Cerebellar nuclear complex (tissue), 1 donor: ENCODE measurements at places on chromosomes 3 and 15.

DNA sequence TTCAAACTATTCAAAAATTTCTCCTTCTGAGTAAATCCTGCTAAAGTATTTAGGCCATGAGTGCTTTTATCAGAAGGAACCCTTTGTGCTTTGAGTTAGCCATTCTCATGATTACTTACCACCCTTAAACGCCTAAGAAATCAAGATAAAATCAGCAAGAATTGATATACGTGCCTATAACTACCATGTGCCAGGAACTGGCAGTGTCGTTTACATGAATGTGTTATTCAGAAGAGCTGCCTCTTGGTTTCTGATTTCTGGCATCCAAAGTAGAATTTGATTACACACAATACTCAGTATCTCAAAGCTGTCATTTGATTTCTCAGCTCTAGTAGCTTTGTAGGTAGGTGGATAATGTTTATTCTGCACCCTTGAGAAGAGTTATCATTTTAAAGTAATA is 351.3 kb upstream of the CCDC54 start:
- no peak for DNase-seq

DNA sequence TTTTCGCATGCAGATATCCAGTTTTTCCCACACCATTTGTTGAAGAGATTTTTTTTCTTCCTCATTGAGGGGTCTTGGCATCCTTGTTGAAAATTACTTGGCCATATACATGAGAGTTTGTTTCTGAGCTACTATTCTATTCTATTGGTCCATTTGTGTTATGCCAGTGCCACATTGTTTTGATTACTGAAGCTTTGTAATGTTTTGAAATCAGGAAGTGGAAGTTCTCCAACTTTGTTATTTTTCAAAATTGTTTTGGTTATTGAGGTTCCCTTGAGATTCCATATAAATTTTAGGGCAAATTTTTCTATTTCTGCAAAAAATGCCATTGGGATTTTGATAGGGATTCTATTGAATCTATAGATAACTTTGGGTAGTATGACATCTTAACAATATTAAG is 130.3 kb upstream of the PFN2 start:
- no peak for DNase-seq

DNA sequence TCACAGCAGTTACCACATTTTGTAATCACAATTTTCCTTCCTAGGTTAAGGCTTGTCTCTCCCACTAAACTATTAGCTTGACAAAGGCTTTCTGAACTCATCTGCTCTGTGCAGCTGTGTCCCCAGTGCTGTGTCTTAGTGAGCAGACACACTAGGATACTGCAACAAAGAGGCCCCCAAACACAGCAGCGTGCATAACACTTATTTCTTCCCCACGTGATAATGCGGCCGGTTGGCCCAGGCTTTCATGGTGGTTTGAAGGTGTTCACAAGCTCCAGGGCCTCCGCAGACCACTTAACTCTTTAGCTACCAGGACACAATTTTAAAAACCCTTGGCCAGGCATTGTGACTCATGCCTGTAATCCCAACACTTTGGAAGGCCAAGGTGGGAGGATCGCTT is 2.2 kb upstream of the HDAC11 start:
- DNase-seq = no peak

DNA sequence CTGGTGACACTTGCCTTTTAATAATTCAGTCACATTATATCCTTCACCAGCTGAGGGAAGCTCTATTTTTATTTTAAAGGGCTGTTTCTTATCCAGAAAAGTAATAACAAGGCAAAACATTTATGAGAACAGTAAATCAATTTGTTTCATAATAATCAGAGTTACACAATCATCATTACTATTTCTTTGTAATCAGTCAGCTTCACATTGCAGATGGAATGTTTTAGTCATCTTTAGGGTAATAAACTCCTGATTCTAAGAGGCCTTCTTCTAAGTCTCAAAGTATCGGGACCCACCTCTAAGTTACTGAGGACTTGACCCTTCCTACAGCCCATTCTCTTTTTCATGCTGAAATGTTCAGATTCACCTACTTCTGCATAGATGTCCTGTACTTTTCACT is 298.3 kb upstream of the TGFBR2 start:
- no peak for DNase-seq

- DNase-seq = no peak
Measured at GRCh38 chr3:12579905-12580304, 23.0 kb downstream of the MKRN2 start.

DNA sequence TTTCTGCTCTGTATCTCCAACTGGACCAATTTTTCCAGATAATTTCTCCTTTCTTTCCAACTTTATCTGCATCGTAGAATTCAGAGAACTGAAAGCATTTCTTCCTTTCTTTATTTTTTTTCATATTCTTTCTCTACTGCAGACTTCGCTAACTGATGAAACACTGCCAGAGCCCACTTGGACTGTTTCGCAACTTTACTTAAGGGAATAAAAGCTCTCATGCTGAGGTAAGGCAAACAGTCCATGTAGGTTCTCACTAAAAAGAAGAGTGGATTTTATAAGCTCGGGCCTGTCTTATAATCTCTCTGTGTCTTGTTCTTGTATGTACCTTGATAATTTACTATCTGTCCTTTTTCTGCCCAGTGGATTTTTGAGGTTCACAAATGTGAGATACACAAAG is 163.5 kb downstream of the CNTN4 start:
- no peak for DNase-seq

- no peak for DNase-seq
Measured at GRCh38 chr3:98026425-98027084, 8.6 kb downstream of the GABRR3 start.

DNA sequence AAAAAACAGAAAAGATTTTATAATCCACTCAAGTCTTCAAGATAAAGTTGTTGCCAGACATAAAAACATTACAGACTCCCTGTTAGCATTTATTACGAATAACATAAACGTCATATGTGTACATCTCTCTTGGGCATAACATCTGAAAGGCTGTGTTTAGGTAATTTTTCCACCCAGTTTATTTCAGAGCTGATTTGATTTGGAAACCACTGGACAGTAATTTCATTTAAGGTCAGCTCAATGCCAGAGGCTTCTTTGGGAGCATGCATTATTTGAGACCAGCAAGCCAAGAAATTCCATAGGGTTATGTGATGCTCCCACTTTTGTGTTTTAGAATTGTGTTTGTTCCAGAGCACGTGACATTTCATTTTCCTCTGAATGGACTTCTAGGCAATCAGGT is 196.0 kb downstream of the AKAP13 start:
- DNase-seq = no peak

- no peak for DNase-seq
Measured at GRCh38 chr15:53580366-53580765, 179.1 kb downstream of the WDR72 start.

- no peak for DNase-seq
Measured at GRCh38 chr3:142057331-142057725, 92.0 kb downstream of the TFDP2 start.

DNA sequence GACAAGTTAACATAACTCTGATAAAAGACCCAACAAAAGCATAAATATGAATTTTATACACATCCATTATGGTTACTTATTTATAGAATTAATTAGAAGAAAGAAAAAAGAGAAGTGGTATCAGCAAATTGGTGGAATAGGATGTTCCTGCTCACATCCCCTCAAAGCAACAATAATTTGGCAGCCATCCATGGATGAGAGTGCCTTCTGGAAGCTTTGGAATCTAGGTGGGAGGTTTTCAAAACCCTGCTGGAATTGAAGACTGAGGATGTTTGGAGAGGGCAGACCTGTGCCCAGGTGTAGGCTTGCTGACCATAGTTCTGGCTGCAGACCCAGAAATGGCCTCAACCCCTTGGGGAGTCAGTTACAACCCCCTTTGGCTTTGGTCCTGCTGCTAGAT is 91.2 kb downstream of the EDEM1 start:
- DNase-seq = no peak

- no peak for DNase-seq
Measured at GRCh38 chr3:156605686-156606605, 51.0 kb upstream of the SSR3 start.

DNA sequence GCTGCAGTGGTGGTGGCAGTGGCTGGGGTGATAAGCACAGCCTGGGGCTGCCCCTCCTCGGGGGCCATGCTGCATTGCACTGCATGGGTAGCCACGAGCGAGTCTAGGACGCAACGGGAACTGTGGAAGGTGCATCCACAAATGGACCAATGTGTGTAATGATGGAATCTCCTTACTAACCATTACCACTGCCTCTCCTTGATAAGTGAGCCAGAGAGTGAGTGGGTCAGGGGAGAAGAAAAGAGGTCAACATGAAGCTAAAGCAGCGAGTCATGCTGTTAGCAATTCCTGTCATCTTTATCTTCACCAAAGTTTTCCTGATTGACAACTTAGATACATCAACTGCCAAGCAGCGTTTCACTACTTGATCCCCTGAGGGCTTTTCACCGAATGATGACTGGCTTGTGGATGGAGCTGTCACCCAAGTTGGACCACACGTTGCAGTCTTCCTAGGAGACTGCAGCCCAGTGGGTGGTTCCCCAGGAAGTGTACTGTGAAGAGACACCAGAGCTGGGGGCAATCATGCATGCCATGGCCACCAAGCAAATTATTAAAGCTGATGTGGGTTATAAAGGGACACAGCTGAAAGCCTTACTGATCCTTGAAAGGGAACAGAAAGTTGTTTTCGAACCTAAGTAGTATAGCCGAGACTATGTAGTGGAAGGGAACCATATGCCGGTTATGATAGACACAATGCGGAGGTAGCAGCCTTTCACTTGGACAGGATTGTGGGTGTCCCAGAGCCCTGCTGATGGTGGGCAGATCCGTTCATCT is 20.6 kb downstream of the SAMD7 start:
- DNase-seq = no peak

- no peak for DNase-seq
Measured at GRCh38 chr15:48516121-48516520, 129.4 kb downstream of the FBN1 start.

DNA sequence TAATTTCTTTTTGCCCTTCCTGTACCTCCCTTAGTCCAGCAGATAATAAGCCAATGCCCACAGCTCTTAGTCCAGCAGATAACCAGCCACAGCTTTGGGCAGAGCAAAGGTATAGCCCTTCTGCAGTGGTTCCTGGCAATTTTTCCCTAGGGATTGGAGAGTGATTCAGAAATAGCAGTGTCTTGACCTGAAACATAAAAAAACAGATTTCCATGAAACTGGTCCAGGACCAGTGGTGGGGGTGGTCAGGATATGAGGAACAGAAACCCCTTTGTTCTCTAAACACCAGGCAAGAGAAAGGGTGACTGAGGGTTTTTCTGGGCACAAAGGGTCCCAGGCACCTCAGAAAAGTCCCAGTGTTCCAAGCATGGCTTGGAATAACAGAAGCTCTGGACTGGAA is 103.4 kb downstream of the ARRDC4 start:
- no peak for DNase-seq

DNA sequence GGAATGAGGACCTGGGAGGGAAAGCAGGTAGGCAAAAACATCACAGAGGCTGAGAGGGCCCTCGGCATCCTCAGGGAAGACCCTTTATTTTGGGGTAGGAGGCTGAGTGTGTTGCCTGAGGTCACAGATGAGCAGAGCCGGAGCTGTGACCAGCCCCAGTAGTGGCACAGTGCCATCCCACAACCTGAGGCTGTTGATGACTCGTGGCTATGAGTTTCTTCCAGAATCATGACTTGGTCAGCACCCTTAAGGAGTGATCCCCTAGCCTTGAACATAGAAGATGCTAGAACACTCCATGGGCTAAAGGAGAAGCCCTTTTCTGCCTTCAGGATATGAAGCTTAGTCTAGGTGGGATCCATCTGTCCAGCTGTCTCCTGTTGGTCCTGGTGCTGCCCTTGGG is 19.5 kb upstream of the CXCR6 start:
- DNase-seq = no peak

- DNase-seq = no peak
Measured at GRCh38 chr3:45890405-45890804, 4.1 kb downstream of the CCR9 start.

GRCh38 chr3:60839246-60839645 is 412.0 kb downstream of the FHIT start:
- no peak for DNase-seq

- no peak for DNase-seq
Measured at GRCh38 chr3:45689787-45690145, 570 bp downstream of the SACM1L start.

- no peak for DNase-seq
Measured at GRCh38 chr15:45640616-45641015, 5.8 kb downstream of the SQOR start.

GRCh38 chr15:77975332-77976094 is 102.0 kb downstream of the TBC1D2B start:
- no peak for DNase-seq

DNA sequence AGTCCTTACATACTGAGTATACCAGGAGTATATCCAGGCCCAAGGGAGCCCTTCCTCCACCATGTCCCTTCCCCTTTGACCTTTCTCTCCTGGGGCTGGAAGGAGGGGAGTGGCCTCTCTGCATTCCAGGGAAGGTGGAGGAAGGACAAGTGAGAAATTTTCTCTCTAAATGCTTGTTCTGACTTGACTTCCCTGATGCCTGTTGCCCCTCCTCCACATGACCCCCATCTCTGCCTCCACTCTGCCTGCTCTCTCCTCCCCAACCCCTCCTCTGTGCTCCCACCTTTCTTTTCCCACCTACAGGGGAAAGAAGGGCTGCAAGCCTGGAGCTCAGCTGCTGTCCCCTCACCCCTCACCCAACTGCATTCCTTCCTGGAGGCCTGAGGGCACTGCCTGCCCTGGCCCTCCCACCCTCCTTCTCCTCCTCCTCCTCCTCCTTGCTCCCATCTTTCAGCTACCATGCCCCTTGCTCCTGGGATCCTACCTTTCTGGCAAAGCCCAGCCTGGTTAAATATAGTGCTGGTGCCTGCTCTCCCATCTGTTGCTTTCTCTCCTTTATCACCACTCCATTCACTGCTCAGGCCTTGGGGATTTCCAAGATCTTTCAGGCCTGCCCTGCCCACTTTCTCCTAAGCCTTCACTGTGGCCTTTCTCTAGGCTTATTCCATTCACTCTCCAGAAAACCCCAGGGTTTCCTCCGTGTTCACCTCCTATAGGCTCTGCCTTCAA is 8.5 kb upstream of the DAG1 start:
- DNase-seq = no peak

DNA sequence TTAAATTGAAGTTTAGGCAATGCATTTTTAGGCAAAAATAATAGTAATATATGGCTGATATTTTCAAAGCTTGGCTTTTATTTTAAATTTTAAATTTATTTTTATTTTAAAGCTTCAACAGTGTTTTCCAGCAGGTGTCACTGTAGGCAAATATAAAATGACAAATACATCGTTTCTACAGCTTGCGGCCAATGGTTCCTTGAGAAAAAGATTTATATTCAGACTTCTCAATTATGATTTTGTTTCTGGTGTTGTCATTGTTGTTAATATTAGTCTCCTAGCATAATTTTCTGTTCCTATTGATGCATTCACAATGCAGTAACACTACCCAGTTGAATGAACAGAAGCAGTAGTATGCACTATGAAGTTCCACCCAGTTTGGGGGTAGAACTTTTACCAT is 220.7 kb upstream of the DNAJC19 start:
- no peak for DNase-seq

- no peak for DNase-seq
Measured at GRCh38 chr3:143433787-143434378, 314.3 kb downstream of the CHST2 start.

DNA sequence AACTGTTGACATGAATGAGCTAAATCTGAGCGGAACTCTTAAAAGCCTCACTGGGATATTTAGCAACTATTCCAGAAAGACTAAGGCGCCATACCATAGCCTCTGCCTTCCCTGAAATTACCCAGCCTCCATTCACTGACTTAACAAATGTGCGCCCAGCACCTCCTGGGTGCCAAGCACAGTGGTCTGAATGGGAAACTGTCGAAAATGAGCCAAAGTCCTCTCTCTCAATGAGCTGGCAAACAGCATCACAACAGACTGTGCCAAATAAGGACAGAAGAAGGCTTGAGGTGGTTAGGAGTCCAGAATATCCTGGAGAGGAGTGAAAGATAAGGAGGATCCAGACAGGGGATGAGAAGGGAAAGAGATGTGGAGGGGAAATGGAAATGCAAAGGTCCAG is 332.4 kb downstream of the MAGI1 start:
- DNase-seq = no peak
